A549 treated with DMSO at 1 μM for 4 hours (cell line): ENCODE measurements at places on chromosomes 13 and 19. TPM values are rescaled to one million over a fixed set of nuclear protein-coding genes. Genes with fewer than 3 reads are reported as not detected.

The SOX1 gene
- not detected in 5 replicates for total RNA-seq

The ZNF320 gene
- not detected in 5 replicates for total RNA-seq

The SH2D3A gene
- 12.9 to 14.9 TPM (median 13.3 TPM) in 5 replicates for total RNA-seq

The SIGLEC8 gene
- total RNA-seq: not detected in 5 replicates

The LGALS14 gene
- not detected in 5 replicates for total RNA-seq

The ZNF221 gene
- total RNA-seq: 0.49 to 1.4 TPM (median 0.67 TPM) in 5 replicates

The LGI4 gene
- total RNA-seq: 0.09 to 0.31 TPM (median 0.20 TPM) in 4 of 5 replicates, not detected in the other

The MED29 gene
- 64.5 to 67.1 TPM (median 65.6 TPM) in 5 replicates for total RNA-seq

The CEACAM7 gene
- total RNA-seq: 0.05 to 0.08 TPM in 2 of 5 replicates, not detected in the others

The C2CD4C gene
- total RNA-seq: 0.22 to 0.60 TPM (median 0.58 TPM) in 5 replicates

The RNF126 gene
- total RNA-seq: 59.2 to 69.6 TPM (median 63.5 TPM) in 5 replicates

The SYT3 gene
- total RNA-seq: 0.42 to 1.1 TPM (median 0.55 TPM) in 5 replicates

The MEGF8 gene
- 22.2 to 27.3 TPM (median 24.3 TPM) in 5 replicates for total RNA-seq

The DPF1 gene
- total RNA-seq: 3.7 to 4.9 TPM (median 4.7 TPM) in 5 replicates

The NLRP11 gene
- total RNA-seq: 0.02 TPM in 1 of 5 replicates, not detected in the others

The RNF113B gene
- not detected in 5 replicates for total RNA-seq

The ADAMTS10 gene
- total RNA-seq: 13.7 to 19.0 TPM (median 17.6 TPM) in 5 replicates

The SELENOV gene
- total RNA-seq: not detected in 5 replicates

The NUDT15 gene
- 26.6 to 31.8 TPM (median 29.4 TPM) in 5 replicates for total RNA-seq

The WDR62 gene
- 23.0 to 30.7 TPM (median 27.6 TPM) in 5 replicates for total RNA-seq

The KLK14 gene
- total RNA-seq: 0.25 to 0.67 TPM (median 0.45 TPM) in 5 replicates
